Stimulated activated CD4-positive, alpha-beta T cell treated with anti-CD3 and anti-CD28 coated beads, Interleukin-1b, Interleukin-23, amount 100 ng/mL, for 24 hours (primary cell): ENCODE measurements at places on chromosomes 1 and 21.
A peak's percentile ranks its signal among the peaks of the same experiment; 100 is the strongest.

DNA sequence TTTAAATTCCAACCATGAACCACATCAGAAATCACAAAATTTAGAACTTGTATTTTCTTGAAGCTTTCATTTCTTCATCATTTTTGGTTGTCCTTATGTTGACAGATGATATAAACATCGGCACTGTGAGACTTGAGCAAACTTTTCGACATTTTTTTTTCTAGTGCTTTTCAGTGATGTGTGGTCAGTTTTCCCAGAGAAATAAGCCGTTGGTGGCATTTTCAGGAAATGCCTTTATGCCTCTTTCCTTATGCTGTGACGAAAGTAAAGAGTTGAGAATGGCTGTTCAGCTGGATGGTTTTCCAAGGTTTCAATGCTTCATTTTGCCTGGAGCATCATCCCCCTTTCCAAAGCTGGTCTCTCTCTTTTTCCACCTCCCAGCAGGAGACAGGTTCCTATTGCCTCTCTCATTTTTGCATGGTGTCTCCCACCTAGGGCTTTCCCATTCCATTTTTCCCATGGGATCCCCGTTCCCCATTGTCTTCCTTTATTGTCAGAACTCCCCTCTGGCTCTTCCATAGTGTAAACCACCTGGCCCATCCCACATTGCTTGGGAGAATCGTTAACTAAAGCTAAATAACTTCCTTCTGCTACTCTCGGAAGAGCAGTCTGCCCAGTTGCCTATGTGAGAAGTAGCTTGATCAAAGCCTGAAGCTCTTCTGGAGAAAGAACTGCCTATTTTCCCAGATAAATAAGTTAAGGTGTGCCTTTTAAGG is 61.4 kb upstream of the DYNLT5 start:
- DNase-seq, result no peak

- DNase-seq, result no peak
These were observed 1.8 kb upstream of the EPHX1 start for GRCh38 chr1:225808136-225808535.

- DNase-seq, result no peak
These were observed 20.8 kb downstream of the TNFRSF9 start for GRCh38 chr1:7919880-7920279.

DNA sequence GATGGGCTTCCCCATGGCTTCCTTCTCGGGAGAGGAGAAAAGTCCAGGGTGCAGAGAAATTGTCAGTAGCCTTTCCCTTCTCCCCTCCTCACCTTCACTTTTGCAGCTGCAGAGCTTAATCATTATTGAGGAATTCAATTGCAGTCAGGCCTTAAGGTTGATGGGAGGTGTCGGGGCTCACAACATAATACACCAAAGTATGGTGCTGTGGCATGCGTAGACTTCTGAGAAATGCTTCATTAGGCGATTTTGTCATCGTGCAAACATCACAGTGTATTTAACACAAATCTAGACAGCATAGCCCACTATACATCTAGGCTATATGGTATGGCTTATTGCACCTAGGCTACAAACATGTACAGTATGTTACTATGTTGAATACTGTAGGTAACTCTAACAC is 100.2 kb upstream of the PPM1J start:
- DNase-seq, result no peak

GRCh38 chr21:38376235-38376634 is 119.4 kb downstream of the KCNJ15 start:
- no peak for DNase-seq

DNA sequence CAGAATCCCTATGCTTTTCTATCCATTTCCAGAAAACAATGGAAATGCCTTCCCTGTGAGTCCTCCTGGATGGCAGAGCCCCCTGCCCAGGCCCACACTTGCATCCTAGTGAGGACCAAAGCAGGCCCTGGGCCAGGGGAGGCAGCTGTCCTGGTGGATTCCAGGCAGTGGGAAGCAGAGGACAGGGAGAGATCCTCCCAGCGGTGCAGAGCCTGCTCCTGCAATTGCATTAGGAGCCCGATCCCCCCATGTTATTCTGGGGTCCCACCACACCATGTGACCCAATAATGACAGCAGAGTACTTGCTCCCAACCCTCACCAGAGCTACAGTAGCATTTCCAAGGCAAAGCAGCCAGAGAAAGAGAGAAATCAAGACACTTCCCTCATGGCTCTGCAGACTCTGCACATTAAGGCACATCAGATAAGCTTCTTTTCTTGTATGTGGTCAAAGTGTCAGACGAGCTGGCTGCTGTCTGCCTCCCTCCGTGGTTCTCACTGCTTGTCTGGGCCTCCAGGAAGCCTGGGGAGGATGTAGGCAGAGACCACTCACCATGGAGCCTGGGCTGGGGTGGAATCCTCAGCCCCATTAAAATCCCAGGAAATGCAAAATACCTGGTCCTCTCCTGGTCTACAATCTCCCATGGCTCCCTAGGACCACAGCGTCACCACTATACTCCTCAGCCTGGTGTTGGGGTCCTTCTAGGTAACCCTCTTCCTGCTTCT is 54.9 kb upstream of the RUNX3 start:
- no peak for DNase-seq

DNA sequence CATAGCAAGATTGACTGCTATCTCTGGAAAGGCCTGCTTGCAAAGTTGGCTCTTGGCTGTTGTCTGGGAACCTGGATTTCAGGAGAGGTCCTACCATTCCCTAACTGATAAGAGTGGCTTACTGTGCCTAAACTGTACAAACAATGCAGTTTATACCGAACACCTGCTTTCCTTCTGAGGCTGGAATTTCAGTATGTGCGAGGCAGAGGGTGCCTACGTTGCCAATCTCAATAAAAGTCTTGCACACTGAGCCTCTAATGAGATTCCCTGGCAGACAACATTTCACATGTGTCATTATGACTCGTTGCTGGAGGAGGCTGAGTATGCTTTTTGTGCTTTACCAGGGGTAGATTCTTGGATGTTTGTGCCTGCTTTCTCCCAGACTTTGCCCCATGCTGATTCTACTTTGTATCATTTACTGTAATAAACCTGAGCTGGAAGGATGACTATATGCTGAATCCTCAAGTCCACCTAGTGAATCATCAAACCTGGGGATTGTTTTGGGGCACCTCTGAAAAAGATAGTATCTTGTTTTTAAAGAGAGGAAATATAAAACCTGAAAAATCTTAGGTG is 58.9 kb upstream of the GNG4 start:
- no peak for DNase-seq

- DNase-seq, result no peak
These were observed 202.1 kb upstream of the ADGRL2 start for GRCh38 chr1:81598623-81599022.

- no peak for DNase-seq
These were observed 204 bp downstream of the CIART start for GRCh38 chr1:150282558-150282958.

GRCh38 chr21:36178349-36178748 is 21.7 kb downstream of the DOP1B start:
- no peak for DNase-seq

DNA sequence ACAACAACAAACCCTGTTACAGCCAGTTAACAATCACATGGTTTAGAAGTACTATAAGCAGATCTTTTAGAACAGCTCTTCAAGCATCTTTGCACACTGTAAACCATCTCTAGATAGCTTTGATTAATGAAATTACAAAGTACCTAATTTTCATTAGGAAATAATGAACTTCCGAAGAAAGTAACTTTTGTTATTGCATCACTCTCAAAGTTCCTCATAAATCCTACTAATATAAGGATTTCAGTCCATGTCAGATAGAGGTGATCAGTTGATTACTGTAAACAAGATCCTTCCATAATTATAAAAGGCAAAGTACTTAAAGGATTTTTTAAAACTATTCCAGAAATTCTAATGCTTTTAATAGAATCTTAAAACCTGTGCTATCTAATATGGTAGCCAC is 58.2 kb downstream of the FAF1 start:
- DNase-seq, result no peak

DNA sequence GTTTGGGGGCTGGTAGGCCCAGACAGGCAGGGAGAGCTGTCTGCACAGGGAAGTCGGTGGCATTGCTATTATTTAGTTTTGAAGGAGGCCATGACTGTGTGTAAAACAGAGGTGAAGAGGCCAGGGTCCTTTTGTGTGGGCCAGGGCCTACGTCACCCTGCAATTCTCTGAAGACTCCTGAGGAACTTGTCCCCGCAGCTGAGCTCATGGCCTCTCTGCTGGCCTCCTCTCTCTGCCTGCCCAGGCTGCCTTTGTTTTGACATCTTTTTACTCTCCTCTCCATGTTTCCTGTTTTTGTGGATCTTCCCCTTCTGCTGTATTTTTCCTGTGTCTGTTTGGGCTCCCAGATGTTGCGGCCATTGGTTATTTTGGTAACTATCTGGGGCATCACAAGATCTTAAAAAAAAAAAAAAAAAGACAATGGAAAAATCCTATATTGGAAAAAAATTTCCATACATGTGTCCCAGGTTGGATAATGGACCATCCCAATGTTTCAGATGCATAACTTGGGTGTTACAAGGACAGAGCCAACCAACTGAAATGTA is 280.7 kb downstream of the RPS6KC1 start:
- DNase-seq, result no peak

DNA sequence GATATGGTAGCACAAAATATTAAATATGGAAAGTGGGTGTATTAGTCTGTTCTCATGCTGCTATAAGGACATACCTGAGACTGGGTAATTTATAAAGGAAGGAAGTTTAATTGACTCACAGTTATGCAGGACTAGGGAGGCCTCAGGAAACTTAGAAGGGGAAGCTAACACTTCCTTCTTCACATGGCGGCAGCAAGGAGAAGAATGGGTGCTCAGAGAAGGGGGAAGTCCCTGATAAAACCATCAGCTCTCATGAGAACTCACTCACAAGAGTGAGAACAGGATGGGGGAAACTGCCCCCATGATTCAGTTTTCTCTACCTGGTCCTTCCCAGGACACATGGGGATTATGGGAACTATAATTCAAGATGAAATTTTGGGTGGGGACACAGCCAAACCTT is 15.8 kb upstream of the BACE2 start:
- DNase-seq, result no peak

DNA sequence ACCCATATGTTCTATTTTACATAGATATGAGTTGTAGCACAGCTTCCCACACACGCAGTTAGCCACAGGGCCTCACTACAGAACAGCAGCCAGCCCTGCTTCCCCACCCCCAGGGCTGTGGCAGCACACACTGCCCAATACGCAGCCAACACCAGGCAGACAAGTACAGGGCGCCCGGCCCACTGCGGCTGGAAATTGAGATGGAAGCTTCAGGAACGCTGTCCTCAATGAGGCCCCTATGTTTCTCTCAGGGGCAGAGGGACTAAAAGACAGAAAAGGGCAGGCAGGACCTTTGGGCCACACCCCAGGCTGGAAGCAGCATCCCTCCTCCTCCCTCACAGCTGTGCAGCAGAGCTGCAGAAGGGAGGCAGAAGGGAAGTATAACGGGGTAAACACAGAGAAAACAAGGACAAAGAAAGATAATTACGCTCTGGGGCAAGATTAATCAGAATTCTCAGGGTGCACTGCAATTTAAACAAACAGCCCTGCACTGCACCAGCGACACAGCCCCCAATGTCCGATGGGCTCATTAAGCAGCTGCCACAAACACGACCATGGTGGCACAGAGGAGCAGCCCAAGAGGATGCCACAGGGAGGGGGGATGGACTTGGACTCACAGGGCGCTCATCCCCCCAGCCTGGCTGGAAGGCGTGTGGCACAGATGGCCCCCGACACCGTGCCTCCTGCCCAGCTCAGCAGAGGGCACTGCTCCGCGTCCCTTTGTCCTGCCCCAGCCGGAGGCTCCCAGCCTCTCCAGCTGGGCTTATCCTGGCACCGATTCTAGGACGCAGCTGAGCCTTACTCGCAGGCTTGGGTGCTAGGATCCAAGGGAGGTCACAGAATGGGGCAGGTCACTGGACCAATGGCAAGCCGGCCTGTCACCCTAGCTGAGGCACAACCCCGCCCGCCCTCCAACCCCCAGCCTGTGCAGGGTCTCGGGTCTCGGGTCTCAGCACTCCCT is 14.2 kb downstream of the WDR4 start:
- no peak for DNase-seq

DNA sequence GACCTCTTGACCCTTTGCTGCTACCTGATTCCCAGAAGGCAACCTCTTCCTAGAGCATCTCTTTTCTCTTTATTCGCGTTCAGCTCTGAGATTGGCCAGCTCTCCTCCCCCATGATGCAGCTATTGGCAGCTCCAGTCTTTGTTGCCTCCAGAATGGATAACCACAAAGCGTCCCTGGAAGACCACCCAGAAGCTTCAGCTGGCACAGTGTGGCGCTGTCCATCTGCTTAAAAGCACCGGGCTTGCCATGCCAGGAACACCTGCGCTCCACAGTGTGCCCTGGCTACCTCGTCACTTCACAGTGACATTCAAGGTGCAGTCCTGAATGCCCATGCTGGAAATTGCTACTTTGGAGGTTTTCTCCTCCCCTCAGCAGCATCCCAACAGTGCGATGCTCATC is 353.9 kb downstream of the LMO4 start:
- no peak for DNase-seq

GRCh38 chr1:241356519-241357365 is at the start of gene RGS7:
RGS7 (minus strand) TSS chr1:241357205.
- DNase-seq, result no peak

- DNase-seq, result peak; percentile 23
These were observed 32.8 kb upstream of the IFNAR2 start for GRCh38 chr21:33196941-33197374.

- DNase-seq, result no peak
These were observed 22.2 kb upstream of the DNAJC11 start for GRCh38 chr1:6723621-6724428.

DNA sequence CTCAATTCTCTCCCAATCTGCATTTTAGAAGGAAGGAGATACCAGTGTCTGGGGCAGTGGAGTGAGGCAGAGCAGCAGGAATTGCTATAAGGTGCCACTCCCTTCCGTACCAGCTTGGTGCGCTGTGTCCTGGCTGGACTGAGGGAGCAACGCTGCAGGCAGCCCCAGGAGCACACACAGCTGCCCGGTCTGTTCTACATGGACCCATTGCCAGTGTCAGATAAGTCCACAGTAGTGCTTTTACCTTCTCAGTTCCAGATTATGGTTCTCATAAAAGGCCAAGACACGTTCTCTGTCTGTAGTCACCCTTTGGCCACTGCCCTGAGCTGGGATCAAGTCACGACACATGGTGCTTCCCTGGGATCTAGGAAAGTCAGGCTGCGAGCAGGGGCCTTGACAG is 44.1 kb upstream of the BARHL2 start:
- DNase-seq, result no peak

DNA sequence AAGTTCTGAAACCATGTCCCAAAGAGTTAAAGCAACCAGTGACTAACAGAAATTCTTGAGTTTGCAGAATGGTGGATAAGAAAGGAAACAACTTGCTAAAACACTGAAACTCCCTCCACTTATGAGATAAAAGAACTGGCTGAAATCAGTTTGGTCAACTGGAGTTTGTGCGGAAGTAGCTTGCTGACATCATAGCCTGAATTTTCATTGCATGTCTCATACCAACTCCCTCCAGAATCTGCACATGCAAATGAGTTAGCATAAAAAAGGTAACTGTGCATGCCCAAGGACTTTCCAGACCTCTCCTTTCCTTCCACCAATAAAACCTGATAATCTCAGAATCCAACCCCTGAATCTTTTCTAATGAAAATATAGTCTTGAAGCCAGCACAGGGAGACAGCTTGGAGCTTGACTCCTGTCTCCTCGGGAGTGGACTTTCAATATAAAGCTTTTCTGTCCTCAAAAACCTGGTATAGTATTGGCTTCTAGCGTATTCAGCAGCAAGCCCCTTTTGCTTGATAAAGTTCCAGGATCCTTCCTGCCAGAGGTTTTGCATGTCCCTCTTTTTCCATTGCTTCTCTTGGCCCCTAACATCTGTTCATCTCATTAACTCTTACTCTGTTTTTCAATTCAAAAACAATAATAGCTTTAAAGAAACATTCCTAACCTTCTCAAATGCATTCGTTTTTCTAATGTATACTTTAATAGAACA is 785.8 kb upstream of the ADGRL4 start:
- DNase-seq, result no peak

GRCh38 chr1:97805093-97805492 is 115.7 kb downstream of the DPYD start:
- DNase-seq, result no peak
